ENCODE measurements at places on chromosomes 2 and 18. TPM values are rescaled to one million over a fixed set of nuclear protein-coding genes. Genes with fewer than 3 reads are reported as not detected.

DNA sequence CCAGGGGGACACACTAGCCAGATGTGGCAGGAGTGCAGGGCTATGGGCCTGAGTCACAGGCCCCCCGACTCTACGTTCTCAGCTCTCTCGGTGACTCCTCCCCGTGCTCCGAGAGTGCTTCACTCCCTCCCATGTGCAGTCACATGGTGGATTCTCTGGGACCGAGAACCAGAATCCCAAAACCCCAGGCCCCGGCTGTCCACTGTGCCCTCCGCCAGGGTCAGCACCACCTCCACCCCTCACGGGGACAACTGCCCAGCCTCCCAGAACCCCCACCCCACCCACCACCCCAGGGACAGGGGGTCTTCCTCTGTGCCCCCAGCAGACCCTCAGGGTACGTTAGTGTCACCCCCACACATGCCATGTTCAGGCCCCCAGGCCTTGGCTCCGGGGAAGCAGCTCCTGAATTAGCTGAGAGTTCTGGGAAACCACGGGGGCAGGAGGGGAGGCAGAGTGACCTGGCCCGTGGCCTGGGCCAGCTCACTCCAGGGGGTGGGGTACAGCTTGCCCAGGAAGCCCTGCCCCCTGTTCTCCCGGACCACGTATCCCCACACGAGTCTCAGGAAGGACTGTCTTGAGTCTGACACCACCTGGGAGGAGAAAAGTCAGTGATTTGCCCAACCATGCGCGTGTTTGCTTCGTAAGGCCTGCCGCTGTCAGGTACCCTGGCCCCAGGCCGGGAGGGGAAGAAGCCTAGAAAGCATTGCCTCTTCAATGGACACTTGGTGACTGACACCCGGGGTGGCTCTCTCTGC, 4.4 kb downstream of the RAMP1 start:
- peaks cover 59% of the 10 kb centered on the region for H3K27me3 ChIP-seq
- H3K27ac ChIP-seq: no peak overlapping the region
- DNase-seq: no peak
- H3K4me3 ChIP-seq: no peak overlapping the region
- no peaks in the 10 kb centered on the region for H3K36me3 ChIP-seq

- H3K27ac ChIP-seq: peak within 1 kb of the TSS; percentile 57
- peaks cover 87% of the 10 kb centered on the region for H3K4me1 ChIP-seq
- H3K36me3 ChIP-seq: no peaks in the 10 kb centered on the region
- H3K4me3 ChIP-seq: peak within 1 kb of the TSS; percentile 82
- no peak for DNase-seq
- H3K27me3 ChIP-seq: peaks cover 2% of the 10 kb centered on the region
These were observed at the start of gene CAPG for GRCh38 chr2:85409845-85410583. Gene CAPG, minus strand, starts transcription at chr2:85410366. Its CDS starts 8,221 bp downstream, at chr2:85402145.

- peak overlapping the region; percentile 98 for H3K27ac ChIP-seq
- no peaks in the 10 kb centered on the region for H3K27me3 ChIP-seq
- peak overlapping the region; percentile 97 for H3K4me3 ChIP-seq
These were observed 631 bp downstream of the RPL31 start for GRCh38 chr2:101002562-101003277.

- H3K4me1 ChIP-seq: no peaks in the 10 kb centered on the region
- H3K27ac ChIP-seq: no peak overlapping the region
- H3K4me3 ChIP-seq: no peak overlapping the region
- no peaks in the 10 kb centered on the region for H3K36me3 ChIP-seq
These were observed 65.8 kb upstream of the ATL2 start for GRCh38 chr2:38442643-38443541.

DNA sequence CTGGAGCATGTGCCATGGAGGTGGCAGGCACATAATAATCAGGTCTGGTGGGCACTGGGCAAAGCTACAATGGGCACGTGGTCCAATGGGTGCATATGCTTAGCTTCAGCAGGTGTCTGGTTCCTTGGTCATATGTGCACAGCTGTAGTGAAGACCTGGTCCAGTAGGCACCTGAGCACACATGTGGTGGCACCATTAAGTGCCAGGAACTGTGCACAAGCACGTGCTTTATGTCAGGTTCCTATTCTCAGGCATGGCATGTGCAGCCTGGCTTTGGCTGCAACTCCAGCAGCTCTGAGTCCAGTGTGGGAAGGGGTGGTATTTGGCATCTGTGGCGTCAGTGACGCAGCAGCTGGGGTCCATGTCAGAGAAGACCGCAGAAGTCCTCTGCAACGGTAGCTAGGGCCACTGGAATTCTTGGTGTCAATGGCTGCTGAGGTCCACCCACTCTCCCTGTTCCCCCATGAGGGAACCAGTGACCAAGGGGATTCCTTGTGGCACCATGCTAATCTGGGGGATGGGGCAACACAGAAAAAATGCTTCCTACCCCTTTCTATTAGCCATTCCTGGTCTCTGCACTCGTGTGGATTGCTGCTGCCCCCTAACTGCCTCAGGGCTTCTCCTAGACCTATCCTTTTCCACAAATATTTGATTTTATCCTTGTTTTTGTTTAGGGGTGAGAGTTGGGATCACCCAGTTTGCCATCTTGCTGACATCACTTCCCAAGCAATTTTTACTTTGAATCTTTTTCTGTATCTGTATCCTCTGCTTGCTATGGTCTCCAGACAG, 262.9 kb upstream of the MAP2 start:
- no peaks in the 10 kb centered on the region for H3K36me3 ChIP-seq
- H3K4me1 ChIP-seq: no peaks in the 10 kb centered on the region
- DNase-seq: no peak
- no peak overlapping the region for H3K27ac ChIP-seq
- H3K27me3 ChIP-seq: no peaks in the 10 kb centered on the region

- DNase-seq: no peak
- no peak overlapping the region for H3K27ac ChIP-seq
- no peaks in the 10 kb centered on the region for H3K36me3 ChIP-seq
These were observed 18.2 kb downstream of the SLC8A1 start for GRCh38 chr2:40433736-40434135.

DNA sequence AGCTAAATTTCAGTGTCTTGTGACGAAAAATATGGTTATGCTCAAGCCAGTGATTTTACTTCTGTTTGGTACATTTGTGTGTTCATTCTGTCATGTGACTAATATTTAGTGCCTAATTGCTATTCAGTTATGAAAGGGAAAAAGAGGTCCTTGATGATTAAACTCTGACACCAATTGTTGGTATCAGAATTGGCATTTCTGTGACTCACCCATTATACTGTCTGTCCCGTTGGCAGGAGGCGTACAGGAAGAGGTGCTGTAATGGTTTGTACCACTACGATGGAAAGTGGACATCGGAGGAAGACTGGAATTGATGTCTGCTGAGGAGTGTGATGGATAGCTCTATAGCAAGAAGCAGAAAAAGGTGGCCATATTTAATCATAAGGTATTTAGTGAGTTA, 310.4 kb upstream of the CCDC68 start:
- no peaks in the 10 kb centered on the region for H3K4me1 ChIP-seq
- no peak overlapping the region for H3K4me3 ChIP-seq
- no peak for DNase-seq
- no peaks in the 10 kb centered on the region for H3K27me3 ChIP-seq
- H3K36me3 ChIP-seq: no peaks in the 10 kb centered on the region

DNA sequence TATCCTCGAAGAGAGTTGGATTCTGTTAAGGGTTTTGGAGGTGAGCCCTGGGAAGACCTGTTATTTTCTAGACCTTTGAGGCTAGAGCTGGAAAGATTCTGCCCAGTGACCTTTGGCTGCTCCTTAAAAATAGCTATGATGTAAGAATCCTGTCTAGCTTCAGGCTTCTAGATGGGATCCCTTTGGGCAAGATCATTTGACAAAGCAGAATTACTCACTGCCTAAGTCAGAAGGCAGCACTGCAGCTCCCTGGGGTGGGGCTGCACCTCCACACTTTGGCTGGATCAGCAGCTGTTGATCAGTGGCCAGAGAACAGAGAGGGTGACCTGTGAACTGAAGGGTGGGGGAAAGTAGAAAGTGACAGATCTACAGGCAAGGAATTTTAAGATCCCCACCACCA, 103.8 kb downstream of the ASAP2 start:
- H3K36me3 ChIP-seq: no peaks in the 10 kb centered on the region
- H3K27ac ChIP-seq: no peak overlapping the region
- DNase-seq: no peak
- no peak overlapping the region for H3K4me3 ChIP-seq
- H3K4me1 ChIP-seq: peaks cover 4% of the 10 kb centered on the region

- peaks cover 1% of the 10 kb centered on the region for H3K36me3 ChIP-seq
- no peaks in the 10 kb centered on the region for H3K4me1 ChIP-seq
- no peak for DNase-seq
- H3K27me3 ChIP-seq: peaks cover 1% of the 10 kb centered on the region
These were observed 27.8 kb downstream of the NXPH2 start for GRCh38 chr2:138752197-138752956.

GRCh38 chr18:43525169-43525568, 247.9 kb upstream of the SYT4 start:
- DNase-seq: no peak
- no peak overlapping the region for H3K4me3 ChIP-seq
- H3K4me1 ChIP-seq: no peaks in the 10 kb centered on the region
- H3K27me3 ChIP-seq: no peaks in the 10 kb centered on the region

Gene TMEM87B
- total RNA-seq: 23.3 TPM

Gene D2HGDH
- 51.6 TPM for total RNA-seq

Gene TGFBRAP1
- 22.8 TPM for total RNA-seq
